ELR (cell line): ENCODE measurements at places on chromosomes 2 and 18.
A peak's percentile ranks its signal among the peaks of the same experiment; 100 is the strongest.

DNA sequence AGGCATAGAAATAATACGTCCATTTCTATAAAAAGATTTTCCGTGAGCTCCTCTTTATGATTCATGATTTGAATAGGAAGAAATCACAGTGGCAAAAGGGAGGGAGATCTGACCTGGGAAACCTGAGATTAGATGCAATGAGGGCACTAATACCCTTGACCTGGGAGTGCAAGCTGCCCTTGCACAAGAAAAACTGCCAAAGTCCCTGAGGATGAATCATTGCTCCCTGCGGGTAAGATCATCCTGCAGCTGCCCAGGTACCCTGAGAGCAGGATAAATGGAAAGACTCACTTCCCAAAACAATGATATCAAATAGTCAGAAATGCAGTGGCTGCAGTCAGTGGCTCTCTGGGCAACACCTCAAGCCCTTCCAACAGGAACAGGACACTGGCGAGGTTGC, 11.6 kb downstream of the FHL2 start:
- DNase-seq, result no peak

DNA sequence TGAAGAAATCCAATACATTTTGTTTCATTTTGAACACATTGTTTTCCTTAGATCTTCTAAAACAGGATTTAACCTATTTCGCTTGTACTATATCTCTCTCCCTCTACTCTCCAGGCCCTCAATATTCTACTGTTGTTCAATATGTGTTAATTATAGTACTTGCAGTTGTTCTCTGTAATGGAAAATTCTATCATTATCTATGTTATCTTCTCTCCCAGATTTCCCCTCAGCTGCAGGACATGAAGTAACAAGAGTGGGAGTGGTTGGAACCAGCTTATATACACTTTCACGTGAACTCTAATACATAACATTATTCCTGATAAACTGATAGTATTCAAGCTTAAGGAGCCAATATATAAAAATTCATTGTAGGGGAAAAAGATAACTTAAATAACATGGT, 7.0 kb upstream of the STRN start:
- no peak for DNase-seq

GRCh38 chr2:148022351-148022750, 1.5 kb downstream of the MBD5 start:
- no peak for DNase-seq

DNA sequence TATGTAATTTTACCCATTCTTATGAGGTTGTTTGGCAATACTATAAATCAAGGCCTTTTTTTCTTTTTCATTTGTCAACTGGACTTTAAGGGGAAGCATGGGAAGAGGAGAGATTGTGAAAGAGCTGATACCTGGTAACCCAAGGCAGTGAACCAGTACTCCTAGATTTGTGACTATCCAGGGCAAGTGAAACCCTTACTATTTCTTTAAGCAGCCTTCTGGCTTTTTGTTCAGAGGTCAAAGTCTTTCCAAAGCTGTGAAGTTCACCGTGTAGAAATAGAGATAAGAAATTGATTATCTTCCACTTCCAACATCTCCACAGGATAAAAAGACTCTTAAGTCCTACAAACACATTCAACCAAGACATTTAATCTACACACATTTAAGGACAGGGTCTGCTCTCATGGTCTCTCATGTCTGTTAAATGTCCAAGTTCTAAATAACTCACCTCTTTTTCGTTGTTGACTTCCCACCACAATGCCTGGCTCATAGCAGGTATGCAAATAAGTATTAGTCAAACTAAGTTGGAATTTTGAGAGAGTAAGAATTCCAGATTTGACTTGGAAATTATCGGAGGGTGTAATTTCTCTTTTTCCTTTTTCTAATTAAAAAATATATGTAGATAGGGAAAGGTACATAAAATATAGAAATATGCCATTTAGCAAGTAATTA, 485.8 kb downstream of the STK39 start:
- no peak for DNase-seq

GRCh38 chr18:78612801-78613200, 366.8 kb upstream of the SALL3 start:
- no peak for DNase-seq

DNA sequence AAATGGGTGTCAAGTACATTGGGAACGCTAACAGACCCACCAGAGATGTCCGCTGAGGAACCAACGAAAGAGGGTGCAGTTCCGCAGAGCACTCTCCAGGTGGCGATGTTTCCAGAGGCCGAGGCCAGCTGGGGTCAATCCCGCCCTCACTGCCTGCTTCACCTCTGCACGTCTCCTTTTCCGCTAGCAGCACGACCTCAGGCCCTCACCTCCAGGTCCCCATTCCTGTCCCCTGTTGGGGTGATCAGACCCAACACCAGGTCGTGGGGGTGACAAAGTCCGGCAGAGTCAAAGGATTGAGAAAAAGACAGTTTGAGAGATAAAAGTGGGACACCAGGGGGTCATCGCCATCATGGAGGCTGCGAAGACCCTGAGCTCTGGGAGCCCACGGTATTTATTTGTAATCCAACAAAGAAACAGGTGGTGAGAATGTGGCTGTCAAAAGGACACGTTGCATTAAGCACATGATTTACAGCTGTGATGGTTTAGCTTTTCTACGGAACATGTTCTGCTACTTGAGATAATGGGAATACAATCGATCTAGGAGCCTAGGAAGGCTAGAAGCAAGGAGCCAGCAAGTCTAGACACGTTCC, 27.3 kb downstream of the ZAP70 start:
- peak; percentile 49 for DNase-seq

DNA sequence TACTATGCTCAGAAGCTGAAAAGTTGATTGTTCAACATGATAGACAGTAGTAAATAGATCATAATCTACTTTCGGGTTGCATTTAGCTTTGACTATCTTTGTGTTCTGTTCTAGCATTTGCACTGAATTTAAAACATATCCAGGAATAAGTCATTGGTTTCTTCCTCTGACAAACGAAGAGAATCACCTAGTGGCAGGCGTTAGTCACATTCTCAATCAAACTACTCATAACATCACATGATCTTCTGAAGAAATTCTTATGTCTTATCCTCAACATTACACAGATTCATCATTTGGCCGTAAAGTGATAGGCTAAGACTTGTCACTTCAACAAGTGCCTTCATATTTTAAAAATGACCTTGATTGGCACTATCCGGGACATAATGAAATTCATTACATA, 63.6 kb upstream of the TTC21B start:
- peak; percentile 37 for DNase-seq

- DNase-seq, result peak; percentile 36
Measured at GRCh38 chr2:48315896-48316194, 214.1 kb upstream of the STON1 start.

GRCh38 chr2:98498703-98499440, 54.2 kb downstream of the INPP4A start:
- DNase-seq, result no peak

GRCh38 chr2:219400562-219400961, 12.8 kb upstream of the DNPEP start:
- DNase-seq, result no peak

DNA sequence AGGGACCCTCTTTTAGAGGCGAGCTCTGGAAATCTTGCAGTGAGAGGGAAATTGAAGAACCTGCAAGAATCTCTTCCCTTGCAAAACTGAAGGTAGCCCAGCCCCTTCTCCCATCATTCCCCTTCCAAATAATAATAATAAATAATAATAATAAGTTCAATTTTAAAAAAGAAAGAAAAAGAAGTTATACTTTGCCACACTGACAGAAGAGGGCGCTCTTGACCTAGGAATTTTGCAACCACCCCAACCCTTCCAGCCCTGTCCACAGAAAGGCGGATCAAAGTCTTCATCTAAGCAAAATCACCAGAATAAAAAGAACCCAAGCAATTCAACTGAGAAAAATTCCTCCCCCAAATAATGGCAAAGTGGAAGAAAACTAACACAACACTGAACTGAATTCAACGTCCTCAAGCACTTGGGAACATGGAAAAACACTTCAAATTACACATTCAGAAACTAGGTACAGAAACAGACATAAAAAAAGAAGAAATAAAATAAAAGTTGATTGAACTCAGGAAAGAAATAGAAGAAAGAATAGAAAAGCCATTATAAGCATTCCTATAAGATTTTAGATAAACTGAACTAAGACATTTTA, 98.9 kb upstream of the GLS start:
- peak; percentile 69 for DNase-seq

- DNase-seq, result no peak
Measured at GRCh38 chr18:39846265-39846664, 2108.8 kb upstream of the PIK3C3 start.

GRCh38 chr2:125516496-125517109, 1139.4 kb upstream of the GYPC start:
- peak; percentile 17 for DNase-seq

- peak; percentile 85 for DNase-seq
Measured at GRCh38 chr2:146579147-146579930, 1265.5 kb upstream of the ACVR2A start.

DNA sequence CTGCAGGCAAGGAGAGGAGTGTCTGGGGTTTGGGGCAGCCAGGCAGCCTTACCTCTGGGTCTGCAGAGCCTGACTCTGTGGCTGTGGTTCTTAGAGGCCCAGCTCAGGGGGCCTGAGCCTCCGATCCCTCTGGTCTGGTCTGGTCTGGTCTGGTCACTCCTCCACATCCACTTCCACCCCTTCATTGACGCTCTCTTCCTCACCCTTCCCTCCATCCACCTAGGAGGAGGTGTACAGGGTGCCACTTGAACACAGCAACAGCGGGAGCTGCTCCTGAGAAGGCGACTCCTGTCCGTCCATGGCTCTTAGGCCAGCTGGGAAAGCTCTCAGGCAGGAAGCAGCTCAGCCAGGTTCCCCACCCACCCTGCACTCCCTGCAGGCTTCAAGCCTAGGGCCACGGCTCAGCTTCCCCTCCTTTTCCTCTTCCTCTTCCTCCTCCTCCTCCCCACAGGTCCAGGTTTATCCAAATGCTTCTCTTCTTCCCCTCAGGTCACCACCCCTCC, 16.9 kb downstream of the GPR55 start:
- no peak for DNase-seq

- no peak for DNase-seq
Measured at GRCh38 chr2:218885981-218886947, 5.6 kb downstream of the WNT10A start.

GRCh38 chr2:86140969-86141392, 34.9 kb downstream of the PTCD3 start:
- no peak for DNase-seq

DNA sequence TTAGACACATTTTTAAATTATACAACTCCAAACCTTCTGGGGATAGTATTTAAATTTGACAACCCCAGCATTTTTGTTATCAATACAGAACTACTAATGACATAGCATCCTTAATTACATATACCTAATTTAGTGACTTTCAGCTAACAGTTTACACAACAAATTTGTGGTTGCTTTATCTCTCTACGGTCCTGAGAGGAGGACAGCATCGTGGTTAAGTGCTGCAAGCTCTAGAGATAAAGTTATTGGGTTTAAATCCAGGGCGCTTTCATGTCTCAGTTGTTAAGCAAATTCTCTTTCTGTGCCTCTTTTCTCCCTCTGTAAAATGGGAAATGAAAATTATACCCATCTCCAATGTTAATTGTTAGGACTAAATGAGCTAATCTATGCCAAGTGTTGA, 129.3 kb downstream of the METTL4 start:
- no peak for DNase-seq

DNA sequence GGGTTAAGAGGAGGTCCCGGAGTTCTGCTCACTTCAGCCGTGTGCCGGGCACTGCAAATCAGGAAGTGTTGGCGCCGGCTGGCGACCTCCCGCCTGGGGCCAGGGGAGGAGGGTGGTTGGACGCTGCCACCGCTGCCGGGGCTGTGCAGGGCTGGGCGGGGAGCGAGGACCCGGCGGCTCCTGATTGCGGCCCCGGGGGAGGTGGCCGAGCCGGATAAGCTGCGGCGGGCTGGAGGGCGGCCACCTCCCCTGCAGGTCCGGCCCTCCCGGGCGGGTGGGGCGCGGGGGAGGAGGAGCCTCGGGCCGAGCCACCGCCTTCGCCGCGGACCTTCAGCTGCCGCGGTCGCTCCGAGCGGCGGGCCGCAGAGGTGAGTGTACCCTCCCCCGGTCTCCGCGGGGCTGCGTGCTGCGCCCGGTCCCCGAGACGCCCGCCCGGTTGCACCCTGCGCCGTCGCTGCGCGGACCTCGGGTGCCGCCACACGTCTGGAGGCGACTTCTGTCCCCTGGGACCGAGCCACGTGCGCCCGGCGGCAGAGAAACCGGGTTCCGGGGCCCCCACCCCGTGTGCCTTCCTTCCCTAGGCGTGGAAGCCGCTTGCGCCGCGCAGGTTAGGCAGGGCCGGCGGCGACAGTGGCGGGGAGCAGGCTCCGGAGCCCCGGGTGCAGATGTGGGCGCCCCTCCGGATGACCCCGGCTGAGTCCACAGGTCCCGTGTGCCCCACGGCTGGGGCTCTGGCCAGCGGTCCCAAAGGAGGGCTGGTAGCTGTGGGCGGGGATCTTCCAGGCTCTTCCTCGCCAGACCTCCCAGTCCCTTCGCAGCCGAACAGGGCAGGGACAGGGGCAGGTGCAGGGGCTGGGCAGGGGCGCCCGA, at the start of gene STEAP3:
Gene STEAP3 (plus strand): TSS at position 314 of the 870 bp plus-strand sequence. CDS start 7,179 bp downstream, outside the sequence.
- DNase-seq, result peak; percentile 81

DNA sequence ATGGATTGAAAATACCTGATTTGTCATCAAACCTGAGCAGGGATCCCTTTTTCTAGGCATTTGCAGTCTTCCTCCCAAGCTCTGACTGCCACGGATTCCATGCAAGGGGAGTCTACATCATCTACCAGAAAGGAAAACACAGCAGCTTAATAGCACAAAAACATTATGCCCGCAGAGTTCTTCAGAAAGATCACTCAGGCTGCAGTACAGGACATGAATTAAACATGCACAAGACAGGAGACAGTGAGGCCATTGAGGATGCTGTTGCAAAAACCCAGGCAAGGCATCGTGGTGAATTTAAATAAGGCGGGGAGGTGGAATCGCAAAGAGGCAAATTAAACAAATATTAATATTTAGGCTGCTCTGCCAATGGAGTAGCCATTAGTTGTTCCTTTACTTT, 88.5 kb downstream of the MRPS9 start:
- no peak for DNase-seq

DNA sequence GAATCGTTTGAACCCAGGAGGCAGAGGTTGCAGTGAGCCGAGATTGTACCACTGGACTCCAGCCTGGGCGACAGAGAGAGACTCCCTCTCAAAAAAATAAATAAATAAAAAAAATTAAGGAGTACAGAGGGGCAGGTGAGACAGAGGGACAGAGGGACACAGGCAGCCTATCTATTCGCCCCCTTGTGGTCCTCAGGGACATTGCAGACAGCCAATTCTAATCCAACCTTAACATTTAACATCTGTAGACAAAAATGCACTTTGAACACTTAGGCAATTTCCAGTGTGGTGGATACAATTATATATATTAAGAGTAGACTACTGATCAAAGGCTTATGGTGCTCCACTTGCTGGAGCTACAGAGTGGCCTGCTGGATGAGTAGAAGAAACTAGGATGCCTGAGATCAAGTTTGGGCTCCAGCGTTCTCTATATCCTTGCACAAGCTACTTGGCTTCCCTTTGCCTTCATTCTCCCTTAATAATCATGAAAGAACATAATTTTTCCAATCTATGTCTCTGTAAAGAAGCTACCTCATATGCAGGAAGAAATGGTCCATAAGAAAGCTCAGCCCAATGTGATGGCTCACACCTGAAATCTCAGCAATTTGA, 8.2 kb upstream of the SMARCAL1 start:
- DNase-seq, result peak; percentile 68
